ENCODE measurements at places on chromosomes 6 and 20. TPM values are rescaled to one million over a fixed set of nuclear protein-coding genes. Genes with fewer than 3 reads are reported as not detected.

The ZBTB46 gene
- total RNA-seq, result 1.0 TPM

DNA sequence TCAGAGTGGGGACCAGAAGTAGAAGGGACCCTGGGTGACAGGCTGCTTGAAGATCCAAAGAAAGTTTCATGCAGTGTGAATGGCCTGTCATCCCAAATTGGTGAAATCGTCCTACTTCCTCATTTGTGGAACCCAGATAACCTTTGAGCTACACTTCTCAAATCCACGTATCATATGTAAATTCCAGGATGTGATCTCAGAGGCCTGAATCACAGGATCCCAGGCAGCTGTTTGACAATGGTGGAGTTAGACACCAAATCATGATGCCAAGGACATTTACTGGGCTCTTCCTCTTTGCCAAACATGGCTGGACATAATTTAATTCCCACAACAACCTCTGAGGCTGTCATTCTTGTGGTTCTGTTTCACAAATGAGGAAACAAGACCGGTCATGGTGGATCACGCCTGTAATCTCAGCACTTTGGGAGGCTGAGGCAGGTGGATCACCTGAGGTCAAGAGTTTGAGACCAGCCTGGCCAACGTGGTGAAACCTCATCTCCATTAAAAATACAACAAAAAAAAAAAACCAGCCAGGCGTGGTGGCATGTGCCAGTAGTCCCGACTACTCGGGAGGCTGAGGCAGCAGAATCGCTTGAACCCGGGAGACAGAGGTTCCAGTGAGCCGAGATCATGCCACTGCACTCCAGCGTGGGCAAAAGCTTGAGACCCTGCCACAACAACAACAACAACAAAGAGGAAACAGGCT lies 39.9 kb upstream of the TTPAL start:
- H3K27me3 ChIP-seq, result peaks cover 9% of the 10 kb centered on the region
- no peak overlapping the region for H3K27ac ChIP-seq
- no peaks in the 10 kb centered on the region for H3K4me1 ChIP-seq
- H3K4me3 ChIP-seq, result no peak overlapping the region
- DNase-seq, result no peak
- no peaks in the 10 kb centered on the region for H3K36me3 ChIP-seq

The ZNF831 gene
- total RNA-seq, result 3.4 TPM

- no peaks in the 10 kb centered on the region for H3K4me1 ChIP-seq
- no peak overlapping the region for H3K4me3 ChIP-seq
- peaks cover 21% of the 10 kb centered on the region for H3K27me3 ChIP-seq
- no peak for DNase-seq
- H3K36me3 ChIP-seq, result no peaks in the 10 kb centered on the region
- no peak overlapping the region for H3K27ac ChIP-seq
Measured at GRCh38 chr20:62222972-62223371, 2.9 kb upstream of the HRH3 start.

The FNDC11 gene
- 0.16 TPM for total RNA-seq

DNA sequence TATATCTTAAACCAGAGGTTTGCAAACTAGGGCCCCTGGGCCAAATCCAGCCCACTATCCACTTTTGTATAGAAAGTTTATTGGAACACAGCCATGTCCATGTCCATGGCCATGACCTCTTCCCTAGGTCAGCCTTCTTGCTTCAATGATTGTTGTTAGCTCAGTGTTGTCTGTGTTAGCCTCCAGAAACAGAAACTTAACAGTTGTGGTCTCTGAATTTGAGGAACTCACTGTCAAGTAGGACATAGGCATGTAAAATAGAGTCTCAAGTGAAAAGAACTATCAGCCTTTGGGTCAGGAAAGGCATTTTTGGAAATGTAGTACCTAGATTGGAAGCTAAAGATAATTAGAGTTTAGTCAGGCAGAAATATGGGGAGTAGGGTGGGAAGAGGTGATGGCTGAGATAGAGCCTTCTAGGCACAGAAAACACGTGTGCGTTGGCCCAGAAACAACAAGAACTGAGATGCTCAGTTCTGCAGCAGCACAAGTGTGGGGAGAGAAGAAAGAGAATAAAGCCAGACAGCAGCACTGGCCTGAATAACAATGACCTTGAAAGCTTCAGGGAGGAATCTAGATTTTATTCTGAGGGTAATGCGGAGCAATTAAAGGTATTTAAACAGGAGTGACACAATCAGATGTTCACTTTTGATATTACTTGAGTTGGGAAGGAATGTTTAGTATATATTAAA lies 87.0 kb upstream of the OLIG3 start:
- no peak for DNase-seq
- peaks cover 27% of the 10 kb centered on the region for H3K27me3 ChIP-seq
- H3K27ac ChIP-seq, result no peak overlapping the region

The ENPP5 gene
- total RNA-seq, result not detected

All from activated CD4-positive, alpha-beta T cell treated with anti-CD3 and anti-CD28 coated beads, Interleukin-2, amount 10 ng/mL, durations not matched to agents 24 days and 14 days (primary cell).